ENCODE measurements at places on chromosomes 5 and 9.

GRCh38 chr5:170126061-170126460 is 20.4 kb downstream of the FOXI1 start:
- no peak for DNase-seq

GRCh38 chr9:96084331-96084734 is 208.8 kb downstream of the ERCC6L2 start:
- DNase-seq, result no peak

DNA sequence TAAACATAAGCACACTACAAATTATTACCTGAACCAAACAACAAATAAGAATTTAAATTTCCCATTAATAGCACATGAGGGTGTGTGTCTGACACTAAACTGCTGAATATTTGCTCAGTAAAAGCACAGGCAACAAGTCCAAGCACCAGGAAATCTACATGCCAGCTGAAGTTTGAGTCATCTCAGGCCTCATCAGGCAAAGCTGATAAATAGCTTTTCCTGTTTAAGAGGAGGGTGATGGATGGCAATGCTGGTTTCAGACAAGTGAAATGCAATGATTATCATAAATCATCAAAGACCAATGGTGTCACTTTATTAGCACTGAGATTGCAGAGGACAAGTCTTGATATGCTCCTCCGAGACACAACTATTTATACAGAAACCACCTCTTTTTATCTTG is 1668.0 kb upstream of the C9orf72 start:
- no peak for DNase-seq

- DNase-seq, result no peak
These were observed 465.0 kb downstream of the TAF11L14 start for GRCh38 chr5:18099261-18099660.

DNA sequence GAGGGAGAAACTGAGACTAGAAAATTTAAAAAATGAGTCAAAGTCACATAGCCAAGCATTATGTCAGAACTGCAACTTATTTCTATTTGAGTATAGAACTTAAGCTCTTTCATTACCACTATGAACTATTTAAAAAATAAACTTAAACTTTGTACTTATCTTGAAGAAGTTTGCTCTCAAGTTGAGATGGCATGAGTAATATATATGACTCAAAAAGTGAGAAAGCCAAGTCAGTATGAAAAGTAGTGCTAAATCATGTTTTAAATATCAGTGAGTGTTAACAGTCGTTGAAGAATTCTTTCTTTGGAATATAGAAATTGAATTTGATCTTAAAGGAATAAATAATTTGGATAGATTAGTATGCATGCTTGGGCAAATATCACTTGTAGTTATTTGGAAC is 36.3 kb upstream of the CDH10 start:
- DNase-seq, result no peak

DNA sequence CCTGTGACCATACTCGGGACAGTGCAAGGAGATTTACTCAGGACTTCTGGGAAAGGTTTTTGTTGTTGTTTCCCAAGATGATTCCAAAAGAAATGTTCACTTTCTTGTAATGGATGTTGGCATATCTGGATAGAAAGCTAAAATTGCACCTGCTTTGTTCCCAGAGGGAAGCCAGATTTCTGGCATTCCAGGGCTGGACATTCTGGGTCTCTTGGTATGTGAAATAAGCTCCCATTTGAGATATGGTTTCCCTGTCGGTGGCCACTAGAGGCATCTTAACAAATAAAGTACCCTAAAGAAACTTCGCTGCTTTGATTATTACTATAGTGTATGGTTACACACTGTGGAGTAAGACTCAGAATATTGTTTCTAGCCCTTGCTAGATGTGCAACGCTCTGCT is 737.3 kb downstream of the BRINP1 start:
- DNase-seq, result no peak

GRCh38 chr5:7642029-7642428 is 208.9 kb downstream of the CFAP90 start:
- DNase-seq, result no peak

- no peak for DNase-seq
These were observed 119.8 kb downstream of the SSBP2 start for GRCh38 chr5:81631124-81631523.

DNA sequence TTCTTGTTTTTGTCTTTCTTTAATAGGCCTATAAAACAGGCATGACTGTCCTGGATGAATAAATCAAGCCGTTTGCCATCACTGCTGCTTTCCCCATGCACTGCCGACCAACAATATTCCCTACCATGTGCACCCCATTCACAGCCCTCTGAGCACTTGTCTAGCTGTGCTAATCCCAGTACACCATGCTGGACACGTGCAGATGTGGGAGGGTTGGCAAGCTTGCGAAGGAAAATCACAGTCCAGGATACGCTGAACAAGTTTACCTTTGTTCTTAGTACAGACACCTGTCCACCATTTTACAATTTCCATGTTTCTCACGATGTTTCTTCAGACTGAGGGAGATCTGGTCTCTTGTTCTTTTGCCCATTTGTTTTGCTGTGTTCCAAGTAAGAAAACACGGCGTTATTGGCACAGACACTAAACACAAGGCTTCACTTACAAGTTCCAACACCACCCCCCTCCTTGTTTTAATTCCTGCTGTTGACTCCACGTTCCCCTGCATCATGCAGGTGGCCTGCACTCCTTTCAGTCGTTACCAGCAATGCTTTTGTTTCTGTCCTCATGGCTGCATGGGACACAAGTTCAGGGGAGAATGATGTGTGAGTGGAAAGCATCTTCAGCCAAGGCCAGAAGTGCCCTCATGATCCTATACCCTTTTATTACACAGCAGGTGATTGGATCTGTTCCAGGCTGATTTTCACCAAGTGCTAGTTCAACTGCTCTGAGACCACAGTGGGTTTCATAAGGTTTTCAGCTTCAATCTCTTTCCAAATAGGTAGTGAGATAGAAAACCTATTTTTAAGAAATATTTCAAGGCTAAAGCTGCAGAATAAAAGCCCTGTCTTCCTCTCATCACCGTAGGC is 608.9 kb downstream of the IRX1 start:
- no peak for DNase-seq

DNA sequence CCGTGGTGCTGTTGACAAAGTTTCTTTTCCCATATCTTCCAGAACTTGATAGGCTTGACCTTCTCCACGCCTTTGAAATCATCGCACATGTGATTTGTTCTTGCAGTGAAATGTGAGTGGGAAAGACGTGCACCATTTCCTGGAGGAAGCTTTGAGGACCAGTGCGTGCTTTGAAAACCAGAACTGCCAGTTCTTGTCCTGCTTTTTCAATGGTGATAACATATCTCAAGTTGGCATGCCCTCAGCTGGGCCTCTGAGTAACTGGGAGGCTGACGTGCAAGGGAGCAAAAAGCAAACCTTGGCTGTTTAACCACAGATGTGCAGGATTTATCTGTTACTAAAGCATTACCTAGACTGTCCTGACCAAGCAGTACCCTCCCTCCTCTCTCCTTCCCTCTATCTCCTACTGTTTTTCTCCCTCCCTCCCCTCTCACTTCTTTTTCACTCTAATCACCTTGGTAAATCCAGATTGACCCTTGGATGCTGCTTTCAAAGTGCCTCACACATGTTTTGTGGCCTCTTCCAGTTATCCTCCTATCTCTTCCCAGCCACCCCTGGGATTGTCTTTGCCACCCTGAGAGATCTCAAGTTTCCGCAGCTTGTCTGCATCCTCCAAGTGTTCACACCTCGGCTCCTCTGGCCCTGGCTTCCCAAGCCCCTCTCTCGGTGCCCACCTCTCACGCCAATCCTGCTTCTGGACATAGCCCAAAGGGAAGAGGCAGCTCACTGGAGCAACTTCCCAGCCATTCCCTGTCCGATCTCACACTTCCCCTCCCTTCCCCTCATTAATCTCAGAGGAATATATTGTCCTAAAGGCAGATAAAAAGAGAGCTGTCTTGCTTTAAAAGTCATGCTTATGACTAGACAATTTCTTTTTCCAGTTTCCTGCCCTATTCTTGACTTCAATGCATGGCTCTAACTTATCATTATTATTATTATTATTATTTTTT is 198.3 kb downstream of the ERCC6L2 start:
- DNase-seq, result no peak

DNA sequence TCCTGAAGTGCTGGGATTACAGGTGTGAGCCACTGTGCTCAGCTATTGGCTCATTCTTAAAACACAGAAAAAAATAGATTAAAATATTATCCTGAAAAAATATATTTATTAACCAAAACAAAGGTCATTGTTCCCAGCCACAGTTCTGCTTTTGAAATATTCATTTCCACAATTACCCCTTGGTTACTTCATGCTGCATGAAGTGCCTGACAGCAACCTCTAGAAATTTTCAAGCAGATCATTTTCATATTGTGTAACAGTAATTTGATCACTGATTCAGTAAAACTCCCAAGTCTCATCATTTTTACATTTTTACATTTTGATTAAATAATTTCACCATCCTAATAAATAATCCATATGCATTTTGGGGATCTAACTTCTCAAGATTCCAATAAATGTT is 18.8 kb upstream of the GNAQ start:
- DNase-seq, result no peak

DNA sequence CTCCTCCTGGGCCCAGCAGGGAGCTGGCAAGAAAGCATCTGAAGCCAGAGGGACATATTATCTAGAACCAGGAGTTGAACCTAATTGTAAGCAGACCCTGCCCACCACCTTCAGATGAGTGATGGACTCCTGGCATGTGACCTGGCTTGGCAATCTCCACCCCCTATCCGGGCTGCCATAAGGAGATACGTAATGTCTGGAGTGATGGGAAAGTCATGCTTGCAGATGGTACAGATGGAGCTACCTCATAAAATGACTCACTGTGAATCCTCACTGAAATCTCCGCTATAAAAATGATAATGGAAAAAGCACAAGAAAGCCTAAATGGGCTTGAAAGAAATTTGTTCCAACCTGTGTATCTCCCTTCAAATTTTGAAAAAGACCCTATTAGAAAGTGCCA is 157.5 kb downstream of the DMRT2 start:
- DNase-seq, result peak; percentile 78

DNA sequence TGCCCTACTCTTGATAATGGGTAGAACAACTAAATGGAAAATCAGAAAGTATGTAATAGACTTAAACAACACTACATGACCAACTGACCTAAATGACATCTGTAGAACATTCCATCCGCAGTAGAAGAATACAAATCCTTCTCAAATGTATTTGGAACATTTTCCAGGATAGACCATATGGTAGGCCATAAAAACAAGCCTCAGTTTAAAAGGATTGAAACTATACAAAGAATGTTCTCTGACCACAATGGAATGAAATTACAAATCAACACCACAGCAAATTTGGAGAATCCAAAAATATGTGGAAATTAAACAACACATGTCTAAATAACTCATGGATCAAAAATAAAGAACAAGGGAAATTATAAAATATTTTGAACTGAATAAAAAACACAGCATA is 189.2 kb downstream of the NDUFS4 start:
- DNase-seq, result peak; percentile 33

DNA sequence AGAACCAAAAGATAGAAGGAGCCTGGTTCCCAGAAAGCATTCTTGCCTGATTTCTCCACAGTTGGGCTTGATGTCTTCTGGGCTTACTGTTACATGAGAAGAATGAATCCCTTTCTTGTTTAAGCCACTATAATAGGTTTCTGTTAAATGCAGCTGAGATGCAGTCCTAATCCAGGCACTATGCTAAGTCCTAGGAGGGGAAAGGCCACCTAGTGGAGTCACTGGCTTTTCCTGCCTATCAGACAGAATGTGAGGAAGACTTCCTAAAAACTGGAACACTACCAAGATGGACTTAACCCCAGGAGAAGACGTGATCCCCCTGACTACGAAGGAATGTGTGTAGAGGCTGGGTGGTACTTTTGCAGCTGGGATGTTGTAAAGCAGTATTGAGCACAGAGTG is 34.3 kb upstream of the FSD1L start:
- peak; percentile 57 for DNase-seq

GRCh38 chr9:34961574-34962490 is 3.7 kb downstream of the PHF24 start:
- peak; percentile 10 for DNase-seq

DNA sequence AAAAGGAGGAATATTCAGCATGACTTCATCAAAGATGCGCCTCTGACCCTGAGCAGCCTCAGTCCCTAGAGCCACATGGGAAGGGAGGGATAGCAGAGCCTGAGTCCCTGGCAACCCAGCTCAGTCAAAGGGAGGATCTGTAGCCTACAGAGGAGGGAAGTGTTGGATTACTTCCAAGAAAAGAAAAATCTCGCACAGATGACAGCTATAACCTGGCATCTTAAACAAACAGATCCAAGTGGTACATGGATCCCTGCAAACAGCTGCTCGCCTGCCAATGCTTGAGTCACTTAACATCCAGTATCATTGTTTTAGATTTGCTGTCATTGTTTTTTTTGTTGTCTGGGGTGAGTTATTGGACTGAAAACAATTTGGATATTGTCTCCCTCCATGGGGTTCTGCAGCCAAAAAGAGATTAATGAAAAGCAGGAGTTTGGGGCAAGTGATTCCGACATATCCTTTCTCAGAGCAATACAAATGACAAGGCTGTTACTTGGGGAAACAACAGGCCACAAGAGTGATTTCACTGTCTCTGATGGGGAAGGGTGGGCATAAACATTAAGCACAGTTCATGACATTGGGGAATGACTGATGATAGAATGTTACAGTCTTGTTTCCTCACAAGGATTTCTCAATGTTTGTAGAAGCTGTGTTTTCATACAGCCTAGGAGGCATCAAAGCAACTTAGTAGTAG is 153.5 kb upstream of the KIF2A start:
- DNase-seq, result no peak

- no peak for DNase-seq
These were observed 119.2 kb upstream of the ABCA1 start for GRCh38 chr9:105046907-105047741.

GRCh38 chr9:130675396-130675795 is 11.0 kb downstream of the PRDM12 start:
- no peak for DNase-seq

DNA sequence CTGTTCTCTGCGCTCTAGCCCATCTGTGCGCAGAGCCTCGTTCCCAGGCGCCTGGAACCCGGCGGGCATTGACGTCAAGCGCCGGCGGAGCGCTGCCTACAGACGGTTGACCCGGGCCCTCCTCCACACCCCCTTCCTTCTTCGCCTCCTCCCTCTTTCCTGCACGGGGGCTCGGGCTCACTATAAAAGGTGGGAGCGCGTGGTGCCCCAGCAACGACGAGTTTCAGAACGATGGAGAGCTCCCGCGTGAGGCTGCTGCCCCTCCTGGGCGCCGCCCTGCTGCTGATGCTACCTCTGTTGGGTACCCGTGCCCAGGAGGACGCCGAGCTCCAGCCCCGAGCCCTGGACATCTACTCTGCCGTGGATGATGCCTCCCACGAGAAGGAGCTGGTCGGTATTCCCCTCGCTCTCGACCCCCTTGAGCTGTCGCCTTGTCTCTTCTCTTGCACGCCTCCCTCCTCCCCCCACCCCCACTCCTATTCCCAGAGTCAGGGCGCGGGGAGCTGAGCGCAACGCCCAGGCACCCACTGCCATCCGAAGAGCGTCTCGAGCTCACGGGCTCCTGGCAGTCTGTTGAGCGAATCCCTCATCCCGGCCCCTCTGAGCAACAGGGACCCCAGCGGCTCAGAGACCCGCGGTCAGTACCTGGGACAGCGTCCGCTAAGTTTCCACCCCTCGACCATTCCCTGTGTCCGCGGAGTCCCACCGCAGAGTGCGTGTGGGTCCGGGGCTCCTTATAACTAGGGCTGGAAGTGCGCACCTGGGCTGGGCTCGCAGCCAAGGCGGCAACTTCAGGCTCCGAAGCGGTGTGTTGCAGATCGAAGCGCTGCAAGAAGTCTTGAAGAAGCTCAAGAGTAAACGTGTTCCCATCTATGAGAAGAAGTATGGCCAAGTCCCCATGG is at the start of gene CARTPT:
TSS of gene CARTPT (plus strand) at position 213 of the 902 bp plus-strand sequence. CDS start at position 232, 19 bp downstream.
- no peak for DNase-seq
